Omental fat pad (tissue), 4 donors: ENCODE measurements at places on chromosomes 1 and 21. TPM values are rescaled to one million over a fixed set of nuclear protein-coding genes. Genes with fewer than 3 reads are reported as not detected.

Gene CYP2J2
- not detected for total RNA-seq

Gene RASSF5
- 9.7 TPM for total RNA-seq

Gene NTMT2
- not detected for total RNA-seq

Gene OR2W3
- total RNA-seq: 3.5 TPM

Gene SDC3
- total RNA-seq: 32.2 TPM

Gene LEFTY1
- 0.44 TPM for total RNA-seq

Gene MPL
- 0.44 TPM for total RNA-seq

Gene ANGPTL7
- total RNA-seq: 16.9 TPM

Gene LCE2B
- total RNA-seq: not detected

GRCh38 chr1:91065337-91065736 is 43.5 kb upstream of the ZNF644 start:
- no peak for DNase-seq

DNA sequence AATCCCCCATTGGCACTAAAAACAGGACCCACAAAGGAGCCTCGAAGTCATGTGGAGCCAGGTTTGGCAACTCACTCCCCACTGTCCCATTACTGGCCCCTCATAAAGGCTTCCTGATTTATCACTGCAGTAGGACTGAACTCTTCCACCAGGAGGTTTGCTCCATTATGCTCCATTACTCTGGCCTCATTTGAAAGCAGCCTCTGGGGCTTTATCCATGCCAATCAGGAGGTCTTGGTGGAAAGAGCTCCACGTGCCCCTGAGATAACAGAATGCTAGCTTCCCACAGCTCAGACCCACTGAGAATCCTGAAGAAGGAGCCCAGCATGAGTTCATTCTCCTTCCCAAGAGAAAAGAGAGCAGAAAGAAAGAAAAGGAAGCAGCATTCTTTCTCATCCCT is 76.4 kb downstream of the HIVEP3 start:
- no peak for DNase-seq

- no peak for DNase-seq
Observed at GRCh38 chr1:115648717-115649691, 7.2 kb downstream of the VANGL1 start.

DNA sequence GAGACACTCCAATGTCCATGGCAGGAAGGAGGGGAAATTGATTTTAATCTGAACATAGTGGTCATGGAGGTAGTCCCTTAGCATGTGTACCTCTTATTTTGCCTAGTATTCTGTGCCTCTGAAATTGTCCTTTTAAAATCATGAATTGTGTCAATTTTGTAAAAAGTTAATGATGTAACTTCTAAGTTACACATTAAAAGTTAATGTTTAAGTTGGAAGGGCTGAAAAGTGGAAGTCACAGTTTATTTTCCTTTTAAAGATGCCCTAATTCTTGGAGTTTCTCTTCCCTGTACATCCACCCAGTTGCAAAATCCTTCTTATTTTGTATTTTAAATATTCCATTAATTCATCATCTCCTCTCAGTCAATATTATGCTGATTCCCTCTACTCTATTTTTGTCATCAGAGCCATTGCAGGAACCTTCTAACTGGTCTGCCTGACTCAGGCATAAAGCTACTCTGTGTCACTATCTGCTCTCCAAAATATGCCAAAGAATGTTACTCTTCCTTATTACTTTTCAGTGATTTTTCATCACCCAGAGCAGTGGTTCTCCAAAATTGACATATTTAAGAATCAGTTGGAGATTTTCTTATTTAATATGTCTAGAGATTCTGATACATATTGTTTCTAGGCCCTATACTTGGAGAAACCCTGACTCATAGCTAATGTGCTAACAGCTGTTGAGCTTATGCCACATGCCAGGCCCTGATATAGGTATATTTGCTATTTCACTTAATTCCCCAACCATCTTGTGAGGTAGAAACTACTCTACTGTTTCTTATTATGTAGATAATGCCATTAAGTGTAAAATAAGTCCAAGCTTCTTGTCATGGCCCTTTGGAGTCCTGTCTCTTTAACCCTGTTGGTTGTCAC is 5.1 kb downstream of the HOOK1 start:
- DNase-seq: no peak

DNA sequence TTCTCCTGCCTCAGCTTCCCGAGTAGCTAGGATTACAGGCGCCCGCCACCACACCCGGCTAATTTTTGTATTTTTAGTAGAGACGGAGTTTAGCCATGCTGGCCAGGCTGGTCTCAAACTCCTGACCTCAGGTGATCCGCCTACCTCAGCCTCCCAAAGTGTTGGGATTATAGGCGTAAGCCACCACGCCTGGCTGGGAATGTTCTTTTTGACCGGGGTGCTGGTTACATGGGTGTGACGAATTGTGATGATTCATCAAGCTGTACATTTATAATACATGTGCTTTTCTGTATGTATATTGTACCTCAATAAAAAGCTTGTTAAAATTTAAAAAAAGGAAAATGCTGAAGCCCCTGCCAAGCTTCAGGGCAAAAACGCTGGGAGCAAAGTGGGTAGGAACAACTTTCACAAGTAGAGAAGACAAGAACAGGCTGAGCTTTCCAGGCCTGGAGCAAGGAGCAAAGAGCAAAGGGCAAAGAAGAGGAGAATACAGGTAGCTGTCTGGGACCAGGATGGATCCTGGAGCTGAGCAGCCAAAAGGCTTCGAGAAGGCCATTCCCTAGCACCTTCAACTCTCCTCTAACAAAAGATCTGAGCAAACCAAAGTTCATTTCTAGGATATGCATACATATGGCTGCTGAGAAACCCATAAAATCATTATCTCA is 20.5 kb upstream of the YRDC start:
- DNase-seq: no peak

DNA sequence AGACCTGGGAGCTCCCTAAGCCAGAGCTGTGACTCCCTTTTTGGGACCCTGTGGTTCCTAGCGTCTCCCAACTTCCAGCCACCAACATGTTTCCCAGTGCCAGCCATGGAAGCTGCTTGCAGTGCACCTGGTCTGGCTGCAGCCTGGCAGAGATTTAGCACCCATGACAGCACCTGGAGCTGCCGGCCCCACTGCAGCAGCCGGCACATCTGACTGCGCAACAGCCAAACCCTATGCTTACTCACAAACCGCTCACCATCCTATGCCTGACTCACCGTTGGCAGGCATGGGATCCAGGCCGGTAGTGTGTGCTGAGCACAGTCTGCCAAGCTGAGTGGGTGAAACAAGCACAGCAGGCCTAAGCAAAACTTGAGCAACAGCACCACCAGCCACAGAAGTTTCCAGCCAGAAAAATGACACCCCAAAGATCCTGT is 435.9 kb upstream of the PRMT6 start:
- no peak for DNase-seq

GRCh38 chr1:231020816-231021215 is 19.2 kb downstream of the FAM89A start:
- DNase-seq: no peak

DNA sequence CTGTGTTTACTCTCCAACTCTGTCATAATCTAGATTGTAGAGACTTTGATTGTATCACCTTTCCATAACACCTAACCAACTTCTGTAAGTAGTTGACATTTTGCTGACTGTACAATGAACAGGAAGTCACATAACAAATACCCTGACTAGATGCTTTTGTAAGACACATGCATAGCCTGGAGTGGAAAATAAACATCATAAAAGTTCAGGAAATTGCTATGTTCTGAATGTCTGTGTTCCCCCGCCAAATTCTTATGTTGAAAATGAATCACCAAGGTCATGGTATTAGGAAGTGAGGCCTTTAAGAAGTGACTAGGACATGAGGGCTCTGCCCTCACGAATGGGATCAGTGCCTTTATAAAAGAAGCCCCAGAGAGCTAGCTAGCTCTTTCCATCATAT is 40.4 kb upstream of the ZSWIM5 start:
- no peak for DNase-seq

GRCh38 chr1:60696512-60696911 is 385.8 kb upstream of the NFIA start:
- no peak for DNase-seq

GRCh38 chr1:89098857-89099256 is 27.1 kb downstream of the GBP2 start:
- no peak for DNase-seq

DNA sequence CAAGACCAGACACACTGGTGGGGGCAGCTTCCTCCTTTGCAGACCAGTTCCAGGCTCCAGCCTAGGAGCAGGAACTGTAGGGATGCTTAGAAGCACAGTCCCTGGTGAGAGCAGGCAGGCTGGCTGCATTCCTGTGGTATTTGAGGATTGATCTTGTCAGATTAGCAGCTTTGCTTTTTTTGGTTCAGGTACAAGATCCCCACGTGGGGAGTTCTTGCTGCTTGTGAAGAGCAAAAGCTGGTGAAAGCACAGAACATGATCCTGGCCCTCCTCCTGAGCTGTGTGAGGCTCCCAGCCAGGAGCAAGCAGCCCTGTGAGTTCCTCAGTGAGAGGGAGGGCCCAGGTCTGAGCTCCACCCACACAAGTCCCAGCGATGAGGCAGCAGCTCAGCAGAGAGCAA is 75.3 kb upstream of the ARTN start:
- DNase-seq: no peak

- DNase-seq: no peak
Observed at GRCh38 chr1:116836099-116836498, 73.6 kb upstream of the PTGFRN start.

DNA sequence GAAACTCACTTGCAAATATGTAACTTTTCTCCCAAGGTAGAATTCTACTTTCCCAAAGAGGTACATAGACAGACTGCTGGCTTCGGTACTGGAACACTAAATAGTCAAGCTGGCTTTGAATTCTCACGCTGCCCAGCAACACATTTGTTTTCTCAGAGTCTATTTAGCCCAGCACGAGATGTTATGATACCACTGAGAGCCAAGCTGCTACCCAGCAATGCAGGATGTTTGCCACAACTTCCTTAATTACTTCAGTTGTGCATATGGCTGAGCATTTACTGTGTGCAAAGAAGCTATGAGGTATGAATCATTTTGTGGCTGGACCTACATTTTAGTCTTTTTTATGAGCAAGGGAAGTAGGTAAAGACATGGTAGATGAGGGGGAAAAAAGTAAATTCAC is 793.2 kb downstream of the PLA2G4A start:
- DNase-seq: no peak

DNA sequence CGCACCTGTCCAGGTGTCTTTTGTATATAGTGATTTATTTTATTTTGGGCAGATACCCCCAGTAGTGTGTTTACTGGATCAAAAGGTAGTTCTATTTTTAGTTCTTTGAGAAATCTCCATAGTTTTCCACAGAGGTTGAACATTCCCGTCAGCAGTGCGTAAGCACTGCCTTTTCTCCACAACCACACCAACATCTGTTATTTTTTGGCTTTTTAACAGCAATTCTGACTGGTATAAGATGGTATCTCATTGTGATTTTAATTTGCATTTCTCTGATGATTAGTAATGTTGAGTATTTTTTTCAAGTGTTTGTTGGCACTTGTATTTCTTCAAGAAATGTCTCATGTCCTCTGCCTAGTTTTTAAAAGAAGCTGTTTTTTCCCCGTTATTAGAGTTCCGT is 39.2 kb downstream of the FOXJ3 start:
- no peak for DNase-seq

DNA sequence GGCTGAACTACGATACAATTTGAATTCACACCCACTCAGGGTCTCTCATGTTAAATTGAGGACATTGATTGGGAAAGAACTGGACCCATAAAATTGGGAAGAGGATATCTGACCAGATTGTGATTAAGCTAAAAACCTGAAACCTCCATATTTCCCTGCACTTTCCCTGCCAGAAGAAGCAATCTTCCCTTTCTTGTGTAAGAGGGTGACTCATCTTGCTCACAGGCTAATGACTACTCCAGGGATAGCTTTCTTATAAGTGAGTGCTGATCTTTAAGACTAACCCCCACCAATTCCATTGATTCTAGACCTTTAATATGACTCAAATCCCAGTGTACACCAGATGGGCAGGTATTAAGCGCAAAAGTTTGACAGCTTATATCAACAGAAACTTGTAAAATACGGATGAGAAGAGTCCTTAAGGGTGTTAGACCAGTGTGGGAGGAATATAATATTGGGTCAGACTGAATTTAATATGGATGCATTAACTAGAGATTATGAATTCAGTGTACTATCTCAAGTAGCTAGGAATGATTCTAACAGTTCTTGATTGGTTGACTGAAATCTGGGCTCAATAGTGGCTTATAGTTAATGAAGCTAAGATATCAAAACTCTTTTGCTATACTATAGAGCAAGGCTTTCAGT is 12.1 kb upstream of the SGIP1 start:
- no peak for DNase-seq

- DNase-seq: no peak
Observed at GRCh38 chr1:146032631-146033219, 11.2 kb upstream of the HJV start.

- DNase-seq: no peak
Observed at GRCh38 chr1:192756847-192757246, 52.0 kb upstream of the RGS2 start.

- no peak for DNase-seq
Observed at GRCh38 chr1:22056936-22057335, 4.4 kb downstream of the CDC42 start.

DNA sequence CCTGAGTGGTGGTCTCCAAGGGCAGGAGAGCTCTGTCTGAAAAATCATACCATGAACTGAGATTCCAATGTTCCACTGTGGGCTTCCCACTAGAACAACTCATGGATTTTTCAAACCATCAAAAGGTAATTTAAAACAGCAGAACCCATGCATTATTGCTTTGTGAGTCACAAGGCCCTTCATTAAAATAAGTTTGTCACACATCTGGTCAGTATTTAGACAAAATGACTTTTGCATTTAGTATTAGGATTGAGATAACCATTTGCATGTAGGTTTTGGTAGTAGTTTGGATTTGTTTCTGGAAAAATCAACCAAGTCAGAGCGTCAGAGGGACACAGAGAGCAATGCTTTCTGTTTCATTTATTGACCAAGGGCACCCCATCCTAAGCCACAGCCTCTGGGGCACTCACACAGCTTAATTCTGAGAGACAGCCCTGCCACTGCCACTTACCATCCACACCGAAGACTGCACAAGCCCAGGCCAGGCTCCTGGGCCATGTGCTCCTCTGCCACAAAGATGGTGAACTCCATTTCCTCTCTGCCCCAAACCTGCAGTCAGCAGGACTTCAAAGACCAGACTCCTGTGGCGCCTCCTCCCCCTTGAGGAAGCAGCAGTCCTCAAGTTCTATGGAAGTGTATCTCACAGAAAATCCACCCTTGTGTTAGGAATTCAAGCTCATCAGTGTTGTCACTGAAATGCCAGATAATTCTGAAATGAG is 132.6 kb upstream of the DUSP10 start:
- no peak for DNase-seq

GRCh38 chr1:216627252-216627651 is 96.0 kb downstream of the ESRRG start:
- DNase-seq: no peak
